ENCODE measurements at places on chromosomes 16 and 17. TPM values are rescaled to one million over a fixed set of nuclear protein-coding genes. Genes with fewer than 3 reads are reported as not detected.

DNA sequence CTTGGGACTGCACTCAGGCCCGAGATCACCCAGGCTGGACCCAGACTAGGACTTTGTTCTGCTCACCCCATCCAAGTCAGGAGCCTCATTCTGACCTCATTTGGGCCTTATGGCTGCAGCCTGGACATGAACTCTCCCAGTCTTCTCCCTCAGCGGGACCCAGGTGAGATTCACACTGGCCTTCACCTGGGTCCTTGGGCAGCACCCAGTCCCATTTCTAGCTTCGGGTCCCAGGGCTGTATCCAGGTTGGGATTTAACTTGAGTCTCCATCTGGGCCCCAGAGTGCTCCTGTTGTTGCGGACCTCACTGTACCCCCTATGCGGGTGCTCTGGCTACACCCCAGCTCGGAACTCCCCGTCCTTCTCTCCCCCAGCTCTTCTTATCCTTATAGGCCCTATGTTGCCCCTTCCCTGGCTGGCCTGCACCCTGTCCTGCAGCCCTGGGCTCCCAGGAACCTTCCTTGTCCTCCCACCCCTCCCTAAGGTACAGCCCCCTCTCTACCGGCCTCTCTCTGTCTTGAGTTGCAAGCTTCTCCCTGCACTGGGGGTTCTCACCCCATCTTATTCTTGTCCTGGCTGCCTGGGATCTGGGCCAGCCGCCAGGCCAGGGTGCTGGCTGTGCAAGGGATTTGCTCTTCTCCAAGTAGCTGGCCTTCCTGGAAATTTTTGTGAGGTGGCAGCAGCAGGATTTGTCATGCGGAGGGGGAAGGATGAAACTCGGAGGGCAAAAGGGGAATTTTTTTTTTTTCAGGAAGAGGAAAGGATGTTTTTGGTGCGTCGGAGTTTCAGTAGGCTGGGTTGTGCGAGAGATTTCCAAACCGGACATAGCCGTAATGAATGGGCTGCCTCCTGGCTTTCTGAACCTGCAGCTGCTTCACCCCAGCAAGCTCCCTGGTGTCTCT lies 904 bp downstream of the MAP2K3 start:
- H3K27ac ChIP-seq, result peak overlapping the region; percentile 97
- no peaks in the 10 kb centered on the region for H3K36me3 ChIP-seq
- no peak for DNase-seq
- peak overlapping the region; percentile 88 for H3K4me3 ChIP-seq
- H3K4me1 ChIP-seq, result peaks cover 68% of the 10 kb centered on the region
- H3K27me3 ChIP-seq, result no peaks in the 10 kb centered on the region

GRCh38 chr17:27920569-27920968 lies 27.4 kb upstream of the LYRM9 start:
- H3K4me3 ChIP-seq, result no peak overlapping the region
- no peak overlapping the region for H3K27ac ChIP-seq
- H3K36me3 ChIP-seq, result no peaks in the 10 kb centered on the region
- DNase-seq, result no peak

GRCh38 chr16:90018297-90018651 lies 982 bp downstream of the DBNDD1 start:
- H3K4me1 ChIP-seq, result peaks cover 32% of the 10 kb centered on the region
- no peak overlapping the region for H3K27ac ChIP-seq
- no peaks in the 10 kb centered on the region for H3K36me3 ChIP-seq
- peaks cover 14% of the 10 kb centered on the region for H3K27me3 ChIP-seq
- no peak overlapping the region for H3K4me3 ChIP-seq

GRCh38 chr16:88855176-88855575 lies 1.6 kb downstream of the GALNS start:
- peaks cover 43% of the 10 kb centered on the region for H3K4me1 ChIP-seq
- DNase-seq, result peak; percentile 15
- H3K36me3 ChIP-seq, result peaks cover 14% of the 10 kb centered on the region
- peak overlapping the region; percentile 21 for H3K27ac ChIP-seq

GRCh38 chr16:51540259-51540658 lies 389.2 kb upstream of the SALL1 start:
- no peaks in the 10 kb centered on the region for H3K27me3 ChIP-seq
- no peaks in the 10 kb centered on the region for H3K36me3 ChIP-seq
- no peak overlapping the region for H3K4me3 ChIP-seq
- H3K27ac ChIP-seq, result no peak overlapping the region
- no peaks in the 10 kb centered on the region for H3K4me1 ChIP-seq

DNA sequence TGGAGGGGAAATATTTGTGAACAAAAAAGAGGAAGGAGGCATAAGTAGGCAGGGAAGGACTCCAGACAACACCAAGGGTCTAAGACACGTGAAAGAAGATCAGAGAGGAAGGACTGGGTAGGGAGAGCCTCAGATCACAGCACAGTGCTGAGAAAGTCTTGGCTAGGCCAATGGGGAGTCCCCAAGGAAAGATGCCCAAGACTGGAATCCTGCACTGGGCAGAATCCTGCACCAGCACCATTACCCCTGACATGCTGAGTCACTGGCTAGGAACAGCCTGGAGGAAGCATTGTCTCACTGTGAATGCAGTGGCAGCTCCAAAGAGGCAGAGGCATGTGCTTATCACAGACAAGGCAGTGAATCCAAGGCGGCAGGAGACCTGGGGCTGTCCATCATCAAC lies 19.2 kb downstream of the CLEC19A start:
- H3K4me1 ChIP-seq, result no peaks in the 10 kb centered on the region
- H3K4me3 ChIP-seq, result no peak overlapping the region
- no peaks in the 10 kb centered on the region for H3K36me3 ChIP-seq
- DNase-seq, result no peak
- H3K27ac ChIP-seq, result no peak overlapping the region

DNA sequence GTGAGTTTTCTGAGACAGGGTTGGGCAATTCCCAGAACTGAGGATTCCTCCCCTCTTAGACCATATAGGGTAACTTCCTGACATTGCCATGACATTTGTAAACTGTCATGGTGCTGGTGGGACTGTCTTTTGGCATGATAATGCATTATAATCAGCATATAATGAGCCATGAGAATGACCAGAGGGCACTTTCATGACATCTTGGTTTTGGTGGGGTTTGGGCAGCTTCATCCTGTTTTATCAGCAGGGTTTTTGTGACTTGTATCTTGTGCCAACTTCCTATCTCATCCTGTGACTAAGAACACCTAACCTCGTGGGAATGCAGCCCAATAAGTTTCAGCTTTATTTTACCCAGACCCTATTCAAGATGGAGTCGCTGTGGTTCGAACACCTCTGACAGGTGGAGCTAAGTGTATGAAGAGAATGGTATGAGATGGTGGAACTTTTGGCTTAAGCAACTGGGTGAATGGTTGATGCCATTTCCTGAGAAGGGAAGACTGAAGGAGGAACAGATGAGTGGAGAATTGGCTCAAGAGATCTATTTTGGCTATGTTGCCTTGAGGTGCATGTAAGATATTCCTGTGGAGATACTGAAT lies 217.3 kb downstream of the RAB11FIP4 start:
- H3K27me3 ChIP-seq, result no peaks in the 10 kb centered on the region
- no peak overlapping the region for H3K4me3 ChIP-seq
- no peak overlapping the region for H3K27ac ChIP-seq

DNA sequence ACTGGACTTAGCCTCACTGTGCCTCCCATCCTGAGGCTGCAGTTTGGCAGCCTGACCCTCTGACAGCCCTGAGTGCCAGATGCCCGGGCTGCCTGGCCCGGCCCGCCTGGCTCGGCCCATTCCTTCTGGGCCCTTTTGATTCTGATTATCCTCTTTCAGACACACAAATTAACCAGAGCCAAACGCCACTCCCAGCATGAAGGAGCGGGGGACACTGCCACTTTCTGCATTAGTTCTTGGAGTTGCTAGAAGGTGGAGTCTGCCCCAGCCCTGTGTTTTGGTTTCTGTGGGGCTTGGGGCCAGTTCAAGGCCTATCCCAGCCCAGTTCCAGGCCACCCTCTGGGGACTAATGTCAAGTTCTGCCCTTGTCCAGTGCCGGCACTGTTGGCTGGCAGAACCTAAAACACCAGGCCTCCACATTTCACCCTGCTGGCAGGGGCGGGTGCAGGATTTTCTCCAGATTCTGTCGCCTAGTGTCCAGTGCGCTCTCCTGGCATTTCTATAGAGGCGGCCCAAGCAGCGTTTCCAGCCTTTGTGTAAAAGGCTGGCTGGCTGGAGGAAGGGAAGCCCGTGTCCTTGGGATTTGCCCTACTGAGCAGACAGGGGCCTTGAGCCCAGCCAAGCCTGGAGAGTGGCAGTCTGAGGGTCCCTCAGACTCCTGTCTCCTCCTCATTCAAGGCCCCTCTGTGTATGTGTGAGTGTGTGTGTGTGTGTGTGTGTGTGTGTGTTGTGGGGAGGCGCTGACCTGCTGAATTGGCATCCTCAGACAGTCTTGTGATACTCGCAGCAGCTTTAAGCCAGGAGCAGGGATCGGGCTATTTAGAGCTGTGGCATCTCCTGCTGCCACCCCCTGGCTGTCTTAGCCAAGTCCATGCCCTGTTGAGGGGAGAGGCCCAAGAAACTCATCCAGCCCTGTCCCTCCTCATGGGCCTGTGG lies 21.4 kb downstream of the PLCD3 start:
- H3K4me1 ChIP-seq, result no peaks in the 10 kb centered on the region
- no peak overlapping the region for H3K4me3 ChIP-seq
- H3K27me3 ChIP-seq, result no peaks in the 10 kb centered on the region
- H3K36me3 ChIP-seq, result peaks cover 14% of the 10 kb centered on the region

- H3K36me3 ChIP-seq, result no peaks in the 10 kb centered on the region
- H3K27me3 ChIP-seq, result no peaks in the 10 kb centered on the region
- no peak overlapping the region for H3K27ac ChIP-seq
- peaks cover 32% of the 10 kb centered on the region for H3K4me1 ChIP-seq
- no peak for DNase-seq
Observed at GRCh38 chr17:81323411-81323868, 28.3 kb upstream of the SLC38A10 start.

DNA sequence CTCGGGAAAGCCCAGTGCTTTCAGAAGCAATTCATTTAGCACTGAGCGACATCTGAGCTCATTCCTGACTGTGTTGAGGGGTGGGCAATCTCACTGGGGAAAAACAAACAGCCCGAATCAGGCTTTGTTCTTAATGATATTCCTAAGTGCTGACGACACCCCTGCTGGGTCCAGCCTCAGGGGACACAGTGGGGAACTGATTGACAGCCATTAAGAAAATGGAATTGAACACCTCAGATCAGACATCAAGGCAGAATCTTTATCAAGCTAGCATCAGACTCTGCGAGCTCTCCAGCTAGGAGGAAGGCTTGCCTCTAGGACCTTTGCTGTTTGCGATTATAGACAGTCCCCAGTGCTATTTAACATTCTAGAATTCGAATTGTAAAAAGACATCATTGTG lies 22.5 kb upstream of the LYRM9 start:
- no peaks in the 10 kb centered on the region for H3K4me1 ChIP-seq
- H3K27ac ChIP-seq, result no peak overlapping the region
- H3K4me3 ChIP-seq, result no peak overlapping the region

DNA sequence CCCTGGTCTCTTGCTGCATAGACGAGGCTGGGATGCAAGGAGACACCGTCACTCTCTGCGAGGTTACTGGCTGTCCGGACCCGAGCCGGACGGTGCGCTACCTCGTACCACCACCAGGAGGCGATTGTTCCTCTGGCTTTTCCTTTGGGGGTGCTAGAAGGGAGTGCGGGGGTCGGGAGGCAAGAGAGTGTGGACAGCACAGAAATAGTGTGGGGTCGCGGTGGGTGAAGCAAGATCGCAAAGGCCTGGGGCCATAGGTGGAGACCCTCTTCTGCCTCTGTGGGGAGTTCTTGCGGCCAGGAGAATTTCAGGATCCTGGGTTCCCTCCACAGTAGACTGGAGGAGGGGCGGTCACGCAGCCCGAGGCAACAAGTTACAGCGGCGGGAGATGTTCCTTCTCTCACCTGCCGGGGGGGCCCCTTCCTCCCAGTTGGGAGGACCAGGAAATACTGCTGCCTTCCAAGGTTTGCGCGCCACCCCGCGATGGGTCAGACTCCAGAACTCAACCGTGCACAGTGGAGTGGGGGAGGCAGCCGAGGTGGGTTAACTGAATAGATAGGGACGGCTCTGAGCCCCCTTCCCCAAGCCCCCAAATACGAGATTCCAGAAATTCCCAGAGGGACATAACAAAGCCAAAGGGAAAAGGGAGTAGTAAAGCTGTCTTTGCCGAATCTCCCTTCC lies 6.9 kb downstream of the PHOSPHO1 start:
- H3K27ac ChIP-seq, result no peak overlapping the region
- peaks cover 25% of the 10 kb centered on the region for H3K36me3 ChIP-seq
- H3K27me3 ChIP-seq, result no peaks in the 10 kb centered on the region
- peak; percentile 67 for DNase-seq

- peak; percentile 51 for DNase-seq
- H3K27ac ChIP-seq, result no peak overlapping the region
- H3K4me1 ChIP-seq, result peaks cover 16% of the 10 kb centered on the region
- no peak overlapping the region for H3K4me3 ChIP-seq
- no peaks in the 10 kb centered on the region for H3K27me3 ChIP-seq
- peaks cover 86% of the 10 kb centered on the region for H3K36me3 ChIP-seq
Observed at GRCh38 chr16:2770057-2770951, 6.8 kb downstream of the ELOB start.

DNA sequence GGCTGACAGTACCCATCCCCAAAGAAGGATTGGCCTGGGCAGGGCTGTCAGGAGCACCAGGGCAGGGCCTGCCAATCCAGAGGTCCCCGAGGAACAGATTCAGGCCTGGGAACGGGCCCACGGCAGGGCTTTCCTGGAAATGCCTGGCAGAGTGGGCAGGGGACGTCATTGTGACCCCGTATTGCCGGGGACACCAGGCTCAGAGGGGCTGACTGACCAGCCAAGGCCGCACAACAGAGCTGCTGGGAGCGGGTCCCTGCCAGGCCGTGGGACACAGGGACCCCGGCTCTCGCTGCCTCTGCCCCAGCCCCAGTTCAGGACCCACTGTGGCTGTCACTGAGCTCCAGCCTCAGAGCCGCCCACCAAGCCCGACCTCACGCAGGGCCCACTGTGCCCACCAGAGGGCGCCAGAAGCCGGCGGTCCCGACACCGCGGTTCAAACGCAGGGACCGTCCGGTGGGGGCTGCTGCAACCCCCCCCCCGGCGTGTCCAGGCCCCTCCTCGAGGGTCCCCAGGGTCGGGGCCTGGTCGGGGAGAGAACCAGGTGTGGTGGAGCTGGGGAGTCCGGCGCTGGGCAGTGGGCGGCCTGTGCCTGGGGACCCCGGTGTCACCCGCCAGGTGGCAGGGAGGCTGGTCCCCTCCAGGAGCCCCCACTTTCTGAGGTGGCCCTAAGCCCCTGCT lies 15.2 kb upstream of the SSTR5 start:
- DNase-seq, result peak; percentile 72
- no peak overlapping the region for H3K27ac ChIP-seq
- H3K36me3 ChIP-seq, result no peaks in the 10 kb centered on the region
- no peaks in the 10 kb centered on the region for H3K4me1 ChIP-seq
- no peak overlapping the region for H3K4me3 ChIP-seq

The GAST gene
- not detected for total RNA-seq

The HSBP1 gene
- total RNA-seq, result 37.8 TPM

The PMFBP1 gene
- 1.2 TPM for total RNA-seq

The ZG16 gene
- not detected for total RNA-seq

The HES7 gene
- total RNA-seq, result 0.77 TPM

The MKS1 gene
- total RNA-seq, result 10.7 TPM

The MMP15 gene
- total RNA-seq, result 0.27 TPM
